Stimulated activated CD4-positive, alpha-beta T cell treated with anti-CD3 and anti-CD28 coated beads, Interleukin-15, amount 100 ng/mL, for 24 hours (primary cell): ENCODE measurements at places on chromosomes 6 and 20.

DNA sequence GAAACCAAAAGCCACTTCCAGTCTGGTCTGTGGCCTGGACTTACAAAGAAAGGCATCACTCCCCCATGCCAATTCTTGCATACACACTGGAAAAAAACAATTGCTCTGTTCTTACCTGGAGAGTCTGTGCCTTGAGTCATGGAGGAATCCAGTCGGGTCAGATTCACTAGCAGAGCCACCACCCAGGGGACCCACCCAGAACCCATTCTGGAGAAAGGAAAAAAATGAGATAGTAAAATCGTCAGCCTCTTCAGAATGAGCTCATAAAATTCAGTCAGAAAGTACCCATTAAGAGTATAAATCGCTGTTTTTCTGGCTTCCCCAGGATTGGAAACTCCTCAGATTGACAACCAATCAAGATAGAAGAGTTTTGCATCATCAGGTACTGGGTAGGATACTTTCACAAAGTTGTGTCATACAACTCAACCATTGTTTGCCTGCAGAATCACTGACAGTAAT is at the start of gene HLA-DOB:
Gene HLA-DOB (minus strand): TSS at position 257 of the 459 bp plus-strand sequence. CDS start 51 bp downstream, at position 206.
- no peak for DNase-seq

GRCh38 chr6:149261364-149262040 is 56.0 kb upstream of the TAB2 start:
- DNase-seq: no peak

- peak; percentile 52 for DNase-seq
These were observed 23.4 kb upstream of the PTGIS start for GRCh38 chr20:49591217-49591865.

- DNase-seq: no peak
These were observed 151.8 kb downstream of the ZFP64 start for GRCh38 chr20:52039790-52040189.

- peak; percentile 21 for DNase-seq
These were observed 82.7 kb upstream of the TOP1 start for GRCh38 chr20:40945754-40946450.

GRCh38 chr6:86686496-86686895 is 250.8 kb upstream of the HTR1E start:
- DNase-seq: no peak

GRCh38 chr6:110971468-110971867 is 10.4 kb upstream of the RPF2 start:
- DNase-seq: no peak

DNA sequence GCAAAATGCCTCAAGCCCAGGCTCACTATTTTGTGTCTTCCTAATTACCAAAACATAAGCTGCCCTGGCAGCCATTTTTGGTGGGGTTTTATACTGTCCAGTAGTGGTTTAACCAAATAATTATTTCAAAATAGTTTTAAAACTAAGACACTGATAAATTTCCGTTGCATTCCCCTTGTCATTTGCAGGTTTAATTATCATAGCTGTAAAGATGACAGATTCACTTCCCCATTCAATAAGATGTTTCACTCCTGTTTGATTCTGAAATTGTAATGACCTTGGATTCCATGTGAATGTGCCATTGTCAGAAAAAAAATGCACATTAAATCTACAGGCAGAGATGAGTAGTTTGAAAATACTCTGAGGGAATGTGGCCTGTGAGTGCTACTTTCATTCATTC is 172.0 kb downstream of the COL9A1 start:
- no peak for DNase-seq

- DNase-seq: no peak
These were observed 79.8 kb upstream of the TRDN start for GRCh38 chr6:123716506-123716905.

DNA sequence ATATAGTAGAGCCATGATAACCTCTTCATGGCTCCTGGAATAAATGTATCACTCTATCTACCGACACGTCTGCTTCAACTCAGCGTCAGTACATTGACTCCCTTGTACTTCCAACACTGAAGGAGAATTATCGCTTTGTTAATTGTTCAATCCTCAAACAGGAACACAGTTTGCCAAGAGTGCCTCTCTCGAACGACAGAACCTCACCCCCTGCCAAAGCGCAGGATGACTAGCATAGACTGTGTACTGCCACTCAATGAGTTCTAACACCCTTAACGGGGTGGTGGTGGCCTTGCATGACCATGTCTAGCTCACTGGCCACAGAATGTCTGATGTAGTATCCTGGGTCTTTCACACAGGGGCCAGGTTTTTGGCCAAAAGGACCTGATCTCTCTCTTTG is 81.4 kb upstream of the HEY2 start:
- DNase-seq: no peak

DNA sequence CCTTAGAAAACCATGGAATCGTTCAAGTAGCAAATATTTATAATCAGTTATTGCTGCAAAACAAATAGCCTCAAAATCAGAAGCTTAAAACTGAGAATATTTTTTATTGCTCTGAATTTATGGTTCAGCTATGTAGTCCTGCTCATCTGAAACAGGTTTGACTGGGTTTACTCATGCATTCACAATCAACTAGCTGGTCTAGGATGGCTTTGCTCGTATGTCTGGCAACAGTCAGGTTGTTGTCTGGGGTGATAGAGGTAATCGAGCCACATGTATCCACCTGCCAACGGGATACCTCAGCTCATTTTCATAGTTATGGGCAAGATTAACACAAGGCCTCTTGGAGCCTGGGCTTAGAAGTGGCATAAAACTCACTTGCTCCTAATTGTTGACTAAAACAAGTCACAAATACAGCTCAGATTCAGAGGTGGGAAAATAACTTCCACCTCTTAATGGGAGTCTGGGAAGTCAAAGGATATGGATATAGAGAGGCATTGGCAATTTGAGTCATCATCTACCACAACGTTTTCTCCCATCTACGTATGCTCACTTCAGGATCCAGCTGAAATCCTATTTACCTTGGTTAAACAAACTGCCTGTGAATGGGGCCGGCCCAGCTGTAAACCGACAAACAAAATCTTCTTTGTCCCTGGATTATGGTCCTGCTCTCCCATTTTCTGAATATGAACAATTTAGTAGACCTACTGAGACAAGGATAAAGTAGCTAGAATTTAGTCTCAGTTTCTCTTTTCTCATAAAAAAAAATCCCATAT is 54.5 kb upstream of the TENT5A start:
- no peak for DNase-seq

- DNase-seq: no peak
These were observed 248.1 kb upstream of the FOXQ1 start for GRCh38 chr6:1063671-1064355.

- DNase-seq: no peak
These were observed 817.1 kb downstream of the KIF16B start for GRCh38 chr20:15756002-15756753.

DNA sequence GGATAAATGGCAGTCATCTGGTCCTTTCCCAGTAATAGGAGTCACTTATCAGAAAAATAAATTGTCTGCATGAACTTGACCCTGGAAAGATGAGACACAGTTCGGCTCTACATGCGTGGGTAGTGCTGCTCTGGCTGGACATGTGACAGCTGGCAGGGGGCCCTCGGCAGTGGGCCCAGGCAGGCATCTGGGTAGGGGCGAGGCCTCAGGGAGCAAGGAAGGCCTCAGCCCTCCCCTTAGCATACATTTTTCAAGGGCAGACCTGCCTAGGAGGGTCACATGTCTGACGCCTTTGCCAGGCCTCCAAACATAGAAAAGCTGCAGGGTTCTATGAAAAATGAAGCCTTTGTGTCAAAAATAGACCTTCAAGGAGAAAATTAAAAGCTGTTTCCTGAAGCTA is 12.8 kb upstream of the ILRUN start:
- no peak for DNase-seq

- DNase-seq: no peak
These were observed 23.4 kb downstream of the PACSIN1 start for GRCh38 chr6:34489207-34489805.

GRCh38 chr6:64680446-64680845 is 1026.6 kb downstream of the EYS start:
- no peak for DNase-seq

- DNase-seq: no peak
These were observed 472.9 kb upstream of the ZNF337 start for GRCh38 chr20:26169506-26169905.

DNA sequence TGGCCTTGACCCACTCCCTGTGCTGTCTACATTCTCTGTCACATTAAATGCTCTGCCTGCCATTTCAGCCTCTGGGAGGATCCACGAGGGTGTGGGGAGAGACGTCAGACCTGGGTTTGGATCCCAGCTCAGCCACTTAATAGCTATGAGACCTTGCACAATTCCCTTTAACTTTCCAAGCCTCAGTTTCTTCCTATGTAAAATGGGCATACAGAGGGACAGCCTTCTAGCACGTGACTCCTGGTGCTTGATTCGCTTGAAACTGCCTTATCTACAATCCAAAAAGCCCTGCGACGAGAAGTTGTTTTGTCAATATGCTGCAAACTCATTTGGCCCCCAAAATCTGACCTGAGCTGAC is 40.0 kb downstream of the TOX2 start:
- DNase-seq: no peak

- no peak for DNase-seq
These were observed 14.6 kb upstream of the CDK5RAP1 start for GRCh38 chr20:33415948-33416347.

- no peak for DNase-seq
These were observed 36.1 kb downstream of the BCKDHB start for GRCh38 chr6:80142586-80142985.

GRCh38 chr6:111184827-111185532 is 97.7 kb downstream of the SLC16A10 start:
- no peak for DNase-seq

- no peak for DNase-seq
These were observed 15.6 kb downstream of the ENPP1 start for GRCh38 chr6:131823276-131823902.

DNA sequence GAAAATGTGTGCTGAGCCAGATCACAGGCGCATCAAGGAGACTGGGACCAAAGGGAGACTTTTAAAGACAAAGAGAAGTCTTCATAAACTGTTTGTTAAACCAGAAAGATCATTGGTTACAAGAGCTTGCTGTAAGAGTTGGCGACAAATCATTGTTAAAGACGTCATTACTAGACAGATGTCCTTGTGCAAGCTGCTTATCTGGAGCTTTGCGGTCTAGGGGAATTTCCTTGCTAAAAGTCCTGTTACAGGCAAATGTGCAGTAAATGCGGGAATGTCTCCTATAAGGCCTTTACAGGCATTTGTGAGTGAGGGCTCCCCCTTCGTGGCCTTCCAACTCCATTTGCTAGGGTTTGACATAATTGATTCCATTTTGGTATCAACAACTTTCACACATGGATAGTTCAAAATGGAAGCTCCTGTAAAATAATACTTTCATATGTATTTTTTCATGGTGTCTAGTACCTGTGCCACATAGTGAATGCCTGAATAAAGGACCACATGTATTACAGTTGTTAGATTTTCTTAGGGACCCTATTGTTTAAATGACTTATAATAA is 362.4 kb downstream of the UTRN start:
- DNase-seq: no peak

DNA sequence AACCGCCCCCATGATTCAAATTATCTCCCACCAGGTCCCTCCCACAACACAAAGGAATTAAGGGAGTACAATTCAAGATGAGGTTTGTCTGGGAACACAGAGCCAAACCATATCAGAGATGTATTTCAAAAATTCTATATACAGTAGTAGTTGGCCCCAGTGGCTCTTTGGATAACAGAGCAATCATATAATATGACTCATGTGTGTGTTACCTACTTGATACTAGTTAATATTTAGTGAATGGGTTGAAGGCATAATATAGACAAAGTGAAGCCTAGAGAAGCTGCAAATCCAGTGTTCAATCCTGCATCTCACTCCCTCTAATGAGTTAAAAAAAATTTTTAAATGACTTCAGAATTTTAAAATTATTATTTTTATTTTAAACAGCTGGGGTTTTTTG is 43.2 kb downstream of the KAT14 start:
- DNase-seq: no peak

- DNase-seq: no peak
These were observed 11.9 kb downstream of the POPDC3 start for GRCh38 chr6:105167914-105168313.

GRCh38 chr6:111715321-111715720 is 109.6 kb upstream of the TRAF3IP2 start:
- DNase-seq: peak; percentile 55
